ENCODE measurements at places on chromosomes 1 and 21. TPM values are rescaled to one million over a fixed set of nuclear protein-coding genes. Genes with fewer than 3 reads are reported as not detected.

GRCh38 chr1:244052016-244052727 is 1.1 kb downstream of the ZBTB18 start:
- no peaks in the 10 kb centered on the region for H3K27me3 ChIP-seq
- H3K27ac ChIP-seq = peak overlapping the region; percentile 97
- no peak for DNase-seq
- peaks cover 23% of the 10 kb centered on the region for H3K36me3 ChIP-seq
- H3K4me3 ChIP-seq = no peak overlapping the region

Gene FAM72C
- polyA plus RNA-seq = 1.5 TPM

DNA sequence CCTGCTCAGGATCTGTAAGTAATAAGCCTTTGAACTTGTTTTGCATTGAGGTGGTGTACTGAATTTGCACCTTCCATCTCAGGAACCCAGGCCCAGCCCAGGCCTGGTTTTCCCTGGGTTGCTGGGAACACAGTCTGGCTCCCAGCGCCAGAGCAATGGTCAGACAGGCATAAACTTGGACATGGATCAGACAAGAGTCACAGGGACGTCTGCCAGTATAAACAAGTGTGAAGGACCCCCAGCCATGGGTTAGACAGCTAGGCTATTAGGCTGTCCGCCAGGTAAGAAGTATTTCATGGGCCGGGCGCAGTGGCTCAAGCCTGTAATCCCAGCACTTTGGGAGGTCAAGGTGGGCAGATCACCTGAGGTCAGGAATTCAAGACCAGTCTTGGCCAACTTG is 5.5 kb downstream of the IFNLR1 start:
- H3K27ac ChIP-seq = no peak overlapping the region
- H3K4me1 ChIP-seq = no peaks in the 10 kb centered on the region
- no peaks in the 10 kb centered on the region for H3K27me3 ChIP-seq
- no peak overlapping the region for H3K4me3 ChIP-seq
- H3K36me3 ChIP-seq = no peaks in the 10 kb centered on the region

DNA sequence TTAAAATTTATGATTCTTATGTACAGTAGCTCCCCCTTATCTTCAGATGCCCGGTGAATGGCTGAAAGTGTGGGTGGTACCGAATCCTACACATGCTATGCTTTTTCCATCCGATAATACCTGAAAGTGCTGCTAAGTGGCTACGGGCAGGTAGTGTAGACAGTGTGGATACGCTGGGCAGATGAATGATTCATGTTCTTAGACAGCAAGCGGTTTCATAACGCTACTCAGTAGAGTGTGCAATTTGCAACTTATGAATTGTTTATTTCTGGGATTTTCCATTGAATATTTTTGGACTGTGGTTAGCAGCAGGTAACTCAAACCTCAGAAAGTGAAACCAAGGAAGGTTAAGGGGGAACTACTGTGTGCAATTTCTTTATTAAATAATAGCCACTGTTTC is 7.5 kb downstream of the PCP4 start:
- no peak for DNase-seq
- no peaks in the 10 kb centered on the region for H3K36me3 ChIP-seq
- no peaks in the 10 kb centered on the region for H3K4me1 ChIP-seq
- H3K4me3 ChIP-seq = no peak overlapping the region
- no peaks in the 10 kb centered on the region for H3K27me3 ChIP-seq

GRCh38 chr21:35991131-35991530 is 69.2 kb downstream of the SETD4 start:
- no peak overlapping the region for H3K27ac ChIP-seq
- H3K36me3 ChIP-seq = no peaks in the 10 kb centered on the region
- no peaks in the 10 kb centered on the region for H3K4me1 ChIP-seq
- no peak for DNase-seq
- H3K27me3 ChIP-seq = peaks cover 16% of the 10 kb centered on the region

DNA sequence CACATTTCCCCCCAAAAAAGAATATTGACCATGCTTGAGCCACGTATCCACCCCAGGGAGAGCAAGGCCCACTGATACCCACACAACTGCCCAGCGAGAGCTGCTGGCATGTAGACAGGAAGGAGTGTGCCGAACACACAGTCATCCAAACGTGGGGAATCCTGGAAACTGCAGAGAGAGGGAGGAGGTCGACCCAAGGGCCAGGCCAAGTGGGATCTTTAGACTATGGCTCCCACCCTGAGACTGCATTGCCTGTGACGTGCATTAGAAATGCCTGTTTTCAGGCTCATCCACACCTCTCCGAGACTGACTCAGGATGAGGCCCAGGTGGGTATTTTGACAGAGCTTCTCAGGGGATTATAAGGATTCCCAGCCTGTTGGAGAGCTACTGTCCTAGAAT is 25.9 kb downstream of the NIPAL3 start:
- no peaks in the 10 kb centered on the region for H3K27me3 ChIP-seq
- H3K4me1 ChIP-seq = peaks cover 35% of the 10 kb centered on the region
- DNase-seq = no peak
- no peak overlapping the region for H3K4me3 ChIP-seq
- H3K36me3 ChIP-seq = peaks cover 5% of the 10 kb centered on the region

DNA sequence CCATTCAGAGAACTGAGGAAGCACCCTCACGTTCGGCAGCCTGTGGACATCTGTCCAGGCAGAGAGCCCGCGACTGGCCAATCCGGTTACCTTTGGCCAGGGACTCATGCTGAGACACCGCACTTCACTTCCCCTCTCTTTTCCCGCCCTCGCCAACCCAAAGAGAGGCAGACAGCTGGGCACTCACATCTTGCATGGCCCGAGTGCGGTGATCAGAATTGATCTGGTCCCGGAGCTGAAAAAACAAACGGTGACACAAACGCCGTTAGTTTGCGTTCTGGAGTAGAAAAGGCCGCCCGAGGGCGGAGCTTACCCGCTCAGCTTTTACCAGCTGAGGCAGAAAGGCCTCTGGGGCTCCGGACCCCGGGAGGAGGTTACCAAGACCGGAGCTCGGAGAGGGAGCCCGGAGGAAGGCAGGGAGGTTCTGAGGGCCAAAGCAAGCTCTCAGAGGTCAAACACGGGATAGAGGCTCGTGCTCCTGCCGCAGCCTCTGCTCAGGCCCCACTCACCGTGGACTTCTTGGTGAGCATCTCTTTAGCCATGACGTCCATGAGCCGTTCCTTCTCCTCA is 376 bp downstream of the SF3A3 start:
- peak overlapping the region; percentile 87 for H3K4me3 ChIP-seq
- H3K4me1 ChIP-seq = peaks cover 18% of the 10 kb centered on the region
- peak overlapping the region; percentile 86 for H3K27ac ChIP-seq
- H3K27me3 ChIP-seq = no peaks in the 10 kb centered on the region
- peak; percentile 70 for DNase-seq

DNA sequence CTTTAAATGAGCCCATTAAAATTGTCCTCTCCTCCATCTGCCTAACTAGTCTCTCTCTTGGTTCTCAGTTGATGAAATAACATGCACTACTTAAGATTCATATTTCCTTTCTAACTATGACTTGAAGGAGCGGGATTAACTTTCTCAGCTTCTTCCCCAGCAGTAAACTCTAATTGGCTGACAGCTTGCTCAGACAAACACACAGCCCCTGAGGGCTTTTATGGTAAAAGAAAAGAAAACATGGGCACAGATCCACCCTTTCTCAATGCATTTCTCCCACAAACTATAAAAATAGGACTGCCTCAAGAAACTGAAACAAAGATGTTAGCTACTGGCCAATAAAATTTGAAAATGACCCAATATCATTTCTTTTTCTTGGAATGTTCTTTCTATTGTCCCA is 703.1 kb downstream of the ADGRL2 start:
- no peak for DNase-seq
- H3K27ac ChIP-seq = no peak overlapping the region
- no peaks in the 10 kb centered on the region for H3K4me1 ChIP-seq
- H3K36me3 ChIP-seq = no peaks in the 10 kb centered on the region
- no peak overlapping the region for H3K4me3 ChIP-seq
- H3K27me3 ChIP-seq = no peaks in the 10 kb centered on the region

DNA sequence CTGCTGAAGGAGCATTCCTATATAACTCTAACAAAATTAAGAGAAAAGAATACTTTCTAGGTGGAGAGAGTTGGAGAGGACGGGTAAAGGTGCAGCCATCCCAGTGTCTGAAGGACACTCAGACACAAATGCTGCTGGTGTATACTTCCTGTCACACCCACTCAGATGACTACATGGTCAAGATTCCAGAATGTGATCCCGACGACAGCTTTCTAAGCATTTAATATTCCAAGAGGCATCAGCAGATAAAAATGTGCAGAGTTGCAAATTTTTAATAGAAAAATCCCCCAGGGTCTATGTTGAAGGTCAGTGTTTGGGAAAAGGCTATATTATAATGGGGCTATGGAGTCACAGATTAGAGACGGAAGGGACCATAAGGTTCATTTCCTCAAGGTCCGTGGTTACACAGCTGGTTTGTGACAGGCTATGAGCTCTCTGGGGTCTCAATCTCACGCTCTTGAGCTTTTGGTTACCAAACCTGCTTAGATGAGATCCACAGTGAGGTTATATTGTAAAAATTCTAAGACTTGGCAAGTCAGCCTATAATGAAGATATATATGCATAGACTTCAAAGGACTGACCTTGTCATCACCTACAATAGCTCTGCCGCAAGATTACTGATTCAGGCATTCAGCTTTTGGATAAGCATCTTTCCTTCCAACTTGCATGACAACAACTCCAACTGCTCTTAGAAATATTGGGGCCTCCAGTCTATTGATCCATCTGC is 35.1 kb downstream of the ZNF281 start:
- no peak for DNase-seq
- no peaks in the 10 kb centered on the region for H3K4me1 ChIP-seq
- no peaks in the 10 kb centered on the region for H3K27me3 ChIP-seq
- H3K36me3 ChIP-seq = no peaks in the 10 kb centered on the region

DNA sequence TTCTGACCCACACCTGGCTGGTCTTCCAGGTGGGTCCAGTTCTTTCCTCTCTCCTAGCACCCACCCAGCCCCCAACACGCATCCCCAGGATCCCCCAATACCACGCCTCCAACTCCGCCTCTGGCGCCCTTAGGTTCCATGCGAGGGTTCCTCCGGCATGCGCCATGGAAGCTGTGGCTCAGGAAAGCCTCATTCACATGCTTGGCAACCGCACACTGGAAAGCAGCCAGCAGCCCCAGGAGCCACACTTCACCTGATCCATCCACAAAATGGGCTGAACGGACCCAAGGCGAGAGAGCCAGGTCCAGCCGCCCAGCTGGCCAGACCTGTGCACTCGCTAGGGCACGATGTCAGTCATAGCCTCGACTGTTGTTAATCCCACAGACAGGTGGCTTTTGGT is 161.2 kb downstream of the PSMG1 start:
- peaks cover 18% of the 10 kb centered on the region for H3K4me1 ChIP-seq
- no peak overlapping the region for H3K4me3 ChIP-seq
- H3K27ac ChIP-seq = peak overlapping the region; percentile 75

Gene GBP6
- polyA plus RNA-seq = 0.09 TPM

All from sigmoid colon (tissue), 7 donors.